ENCODE measurements at places on chromosomes 1 and 21.

DNA sequence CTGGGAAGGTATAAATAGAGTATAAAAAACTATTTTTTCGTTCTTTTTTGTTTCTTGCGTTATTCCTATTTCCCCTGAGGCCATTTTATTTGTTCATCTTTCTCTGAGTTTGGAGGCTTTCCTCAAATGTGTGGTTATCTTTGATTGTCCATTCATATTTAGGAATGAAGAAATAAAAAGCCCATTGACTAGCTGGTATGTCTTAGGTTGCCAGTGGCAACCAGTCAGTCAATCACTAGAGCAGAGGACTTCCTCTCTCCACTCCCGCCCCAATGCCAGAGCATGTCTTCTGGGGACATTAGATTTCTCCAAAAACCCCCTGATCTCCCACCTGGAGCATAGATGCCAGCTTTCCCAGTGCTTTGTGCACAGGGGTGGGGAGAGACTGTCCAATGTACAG lies 20.7 kb upstream of the FOXE3 start:
- no peak for DNase-seq

DNA sequence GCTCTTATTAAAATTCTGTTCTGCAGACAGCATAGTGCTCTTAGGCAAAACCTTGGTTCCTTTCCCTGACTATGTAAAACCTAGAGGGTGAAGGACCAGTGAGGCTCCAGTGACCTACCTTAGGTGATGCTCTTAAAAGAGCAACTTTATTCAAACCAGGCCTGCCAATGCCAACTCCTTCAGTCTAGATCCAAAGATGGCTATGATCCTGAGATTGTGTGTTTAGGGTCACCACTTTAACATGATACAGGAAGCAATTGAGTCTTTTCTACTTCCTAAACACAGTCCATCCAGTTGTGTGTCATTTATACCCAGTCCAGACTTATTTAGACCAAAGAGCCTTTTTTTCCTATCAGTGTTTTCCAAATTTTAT lies 10.8 kb downstream of the MCL1 start:
- peak; percentile 50 for DNase-seq

GRCh38 chr1:114482585-114482984 lies 28.4 kb downstream of the TRIM33 start:
- DNase-seq: peak; percentile 29

DNA sequence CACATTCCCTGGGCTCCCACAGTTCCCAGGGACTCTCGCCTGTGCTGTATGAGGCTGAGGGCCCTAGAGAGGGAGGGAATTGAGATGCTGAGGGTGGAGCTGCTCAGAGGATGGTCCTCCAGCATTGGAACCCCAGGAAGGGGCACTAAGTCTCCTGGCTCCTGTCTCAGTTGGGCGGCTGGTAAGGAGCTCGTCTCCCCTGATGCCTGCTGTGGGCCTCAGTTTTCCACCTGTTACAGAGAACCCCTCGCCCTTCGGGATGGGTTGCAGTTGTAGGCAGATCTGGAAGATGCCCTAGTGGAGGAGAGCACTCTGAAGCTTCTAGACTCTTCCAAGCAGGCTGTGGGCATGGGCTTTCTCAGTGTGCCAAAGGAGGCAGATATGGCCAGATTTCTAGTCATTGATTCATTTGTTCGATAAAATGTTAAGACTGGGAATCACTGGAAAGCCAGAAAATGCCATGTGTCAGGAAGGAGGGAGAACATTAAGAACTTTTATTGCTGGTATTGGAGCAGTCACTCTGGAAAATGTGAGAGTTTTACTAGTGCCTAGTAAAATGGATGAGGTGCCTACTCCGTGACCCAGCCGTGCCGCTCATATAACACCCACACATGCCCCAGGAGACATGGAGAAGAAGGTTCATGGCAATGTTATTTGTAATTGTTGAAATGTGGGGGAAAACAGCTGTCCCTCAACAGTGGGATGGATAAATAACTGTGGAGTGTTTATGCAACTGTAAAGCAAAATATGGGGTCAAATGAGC lies 828 bp upstream of the MYBPH start:
- no peak for DNase-seq

GRCh38 chr1:184022668-184023067 lies 14.9 kb downstream of the COLGALT2 start:
- DNase-seq: no peak

GRCh38 chr1:191504999-191505398 lies 653.3 kb upstream of the RGS18 start:
- no peak for DNase-seq

DNA sequence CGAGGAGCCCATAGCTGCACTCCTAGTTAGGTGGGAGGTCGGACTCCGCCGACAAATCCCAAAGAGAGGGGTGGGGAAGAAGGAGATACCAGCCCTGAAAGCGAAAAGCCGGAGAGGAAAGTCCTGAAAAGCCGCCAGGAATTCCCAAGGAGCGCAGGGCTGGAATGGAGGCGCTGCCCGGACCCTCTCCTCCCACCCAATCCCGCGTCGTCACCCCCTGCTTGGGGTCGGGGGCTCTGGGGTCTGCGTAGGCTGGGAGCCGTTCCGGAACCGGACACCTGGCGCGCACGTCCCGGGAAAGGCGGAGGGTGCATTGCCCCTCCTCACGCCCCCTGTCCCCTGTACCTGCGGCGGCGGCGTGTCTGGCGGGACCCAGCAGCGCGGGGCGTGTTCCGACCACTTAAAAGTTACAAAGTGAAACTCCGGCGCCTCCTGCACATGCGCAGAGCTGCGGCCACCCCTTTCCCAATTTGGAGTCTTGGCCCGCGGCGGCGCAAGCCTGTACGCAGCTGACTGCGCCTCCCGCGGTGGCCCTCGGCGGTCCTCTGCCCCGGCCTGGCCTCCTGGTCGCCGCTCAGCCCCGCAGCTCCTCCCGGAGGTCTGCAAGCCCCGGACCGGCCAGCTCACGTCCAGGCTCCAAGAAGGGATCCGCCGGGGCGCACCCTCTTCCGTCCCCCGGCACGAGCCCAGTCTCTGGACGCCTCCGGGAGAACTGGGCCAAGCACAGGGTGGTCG lies at the start of gene TMEM63A:
TSS of gene TMEM63A (minus strand) at position 422 of the 735 bp plus-strand sequence. CDS start 4,800 bp downstream, outside the sequence.
- DNase-seq: peak; percentile 90

- DNase-seq: no peak
These were observed 11.7 kb downstream of the AVPR1B start for GRCh38 chr1:206105464-206105995.

DNA sequence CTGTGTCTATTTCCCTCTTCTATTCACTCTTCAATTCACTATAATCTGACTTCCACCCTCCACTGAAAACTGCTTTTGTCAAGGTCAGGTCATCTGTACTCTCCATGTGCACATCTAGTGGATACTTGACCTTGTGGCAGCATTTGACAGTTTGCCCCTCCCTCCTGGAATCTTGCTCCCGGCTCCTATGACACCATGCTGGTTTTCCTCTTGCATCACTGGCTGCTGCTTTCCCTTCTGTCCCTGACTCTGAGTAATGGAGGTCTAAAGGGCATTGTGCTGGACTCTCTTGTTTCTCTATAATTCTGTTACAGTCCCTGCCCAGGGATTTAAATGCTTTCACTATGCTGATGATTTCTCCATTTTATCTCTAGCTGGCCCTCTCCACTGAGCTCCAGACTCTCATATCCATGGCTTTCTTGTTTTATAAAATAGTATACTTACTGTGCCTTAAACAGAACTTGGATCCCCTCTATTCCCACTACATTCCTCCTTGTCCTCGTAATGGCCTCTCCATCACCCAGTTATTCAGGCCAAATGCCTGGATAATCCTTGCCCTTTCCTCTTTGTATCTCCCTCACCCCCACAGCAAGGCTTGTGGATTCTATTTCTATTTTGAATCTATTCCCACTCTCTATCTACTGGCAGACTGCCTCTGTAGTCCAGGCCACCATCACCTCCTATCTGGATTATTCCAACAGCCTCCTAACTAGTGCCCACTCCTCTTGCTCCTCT lies 36.8 kb upstream of the PODN start:
- DNase-seq: no peak

- DNase-seq: no peak
These were observed 10.7 kb upstream of the CNR2 start for GRCh38 chr1:23923592-23924499.

DNA sequence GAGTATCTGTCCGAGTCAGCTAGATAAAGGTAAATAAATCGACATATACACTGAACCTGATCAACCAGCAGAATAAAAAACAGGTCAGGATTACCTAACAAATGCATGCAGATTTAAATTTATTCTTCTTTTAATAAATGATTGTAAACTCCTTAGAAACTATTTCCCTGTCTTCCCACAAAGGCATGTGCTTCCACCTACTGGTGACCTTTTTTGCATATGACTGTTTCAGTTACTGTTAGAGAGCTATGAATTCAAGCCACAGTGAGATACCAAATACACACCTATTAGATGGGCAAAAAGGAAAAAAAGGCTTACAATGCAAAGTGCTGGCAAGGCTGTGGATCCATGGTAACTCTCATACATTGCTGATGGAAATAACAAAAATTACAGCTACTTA lies 957.4 kb upstream of the NCAM2 start:
- no peak for DNase-seq

DNA sequence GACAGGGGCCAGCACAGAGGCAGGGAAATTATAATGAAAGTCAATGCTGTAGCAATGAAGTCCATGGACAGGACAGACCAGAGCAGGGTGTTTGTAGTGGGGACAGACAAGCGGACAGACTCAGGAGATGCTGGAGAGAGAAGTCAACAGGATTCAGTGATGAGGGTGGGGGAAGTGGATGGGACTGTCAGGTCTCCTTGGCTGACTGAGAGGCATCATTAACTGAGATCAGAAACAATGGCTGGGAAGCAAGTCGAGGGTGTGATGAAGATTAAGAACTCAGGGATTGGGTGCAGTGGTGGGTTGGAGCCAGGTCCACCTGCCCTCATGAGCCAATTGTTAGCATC lies 25.5 kb downstream of the CD58 start:
- no peak for DNase-seq

GRCh38 chr1:201749059-201749690 lies 79.8 kb upstream of the IPO9 start:
- DNase-seq: no peak

GRCh38 chr1:161970036-161970435 lies 53.6 kb downstream of the OLFML2B start:
- no peak for DNase-seq

DNA sequence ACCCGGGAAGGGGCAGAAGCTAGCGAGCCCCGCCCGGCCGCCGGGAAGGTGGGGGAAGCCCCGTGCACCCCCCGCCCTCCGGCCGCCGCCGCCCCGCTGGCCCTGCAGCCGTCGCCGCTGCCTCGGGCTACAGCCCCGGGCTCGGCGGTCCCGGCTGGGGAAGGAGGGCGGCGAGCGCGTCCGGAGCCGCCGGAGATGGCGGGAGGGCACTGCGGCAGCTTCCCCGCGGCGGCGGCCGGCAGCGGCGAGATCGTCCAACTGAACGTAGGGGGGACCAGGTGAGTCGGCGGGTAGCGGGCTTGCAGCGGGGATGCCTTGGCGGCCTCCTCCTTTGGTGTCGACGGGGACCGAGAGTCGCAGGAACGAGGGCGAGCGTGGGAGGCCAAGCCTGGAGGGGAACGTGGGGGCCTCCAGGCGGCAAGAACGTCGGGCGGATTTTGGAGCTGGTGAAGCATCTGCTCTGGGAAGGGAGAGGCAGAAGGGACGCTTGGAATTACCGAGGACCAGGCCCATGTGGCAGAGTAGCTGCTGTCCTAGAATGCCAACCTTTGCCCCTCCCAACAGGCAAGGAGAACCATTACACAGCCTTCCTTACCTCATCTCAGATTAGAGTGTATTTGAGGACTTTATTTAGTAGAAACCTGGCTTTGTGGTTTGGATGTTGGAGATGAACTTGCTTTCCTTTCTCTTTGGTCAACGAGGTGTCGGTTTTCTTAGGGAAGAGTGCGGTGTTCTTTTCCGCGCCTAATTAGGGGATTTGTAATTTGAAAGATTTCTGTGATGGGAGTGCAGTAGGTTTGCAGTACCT lies 591 bp downstream of the KCTD3 start:
- peak; percentile 5 for DNase-seq

Data from CD4-positive, alpha-beta T cell treated with Interleukin-1 beta for 1 hour (primary cell).